ENCODE measurements at places on chromosomes 5 and 9. TPM values are rescaled to one million over a fixed set of nuclear protein-coding genes. Genes with fewer than 3 reads are reported as not detected.
A peak's percentile ranks its signal among the peaks of the same experiment; 100 is the strongest.

DNA sequence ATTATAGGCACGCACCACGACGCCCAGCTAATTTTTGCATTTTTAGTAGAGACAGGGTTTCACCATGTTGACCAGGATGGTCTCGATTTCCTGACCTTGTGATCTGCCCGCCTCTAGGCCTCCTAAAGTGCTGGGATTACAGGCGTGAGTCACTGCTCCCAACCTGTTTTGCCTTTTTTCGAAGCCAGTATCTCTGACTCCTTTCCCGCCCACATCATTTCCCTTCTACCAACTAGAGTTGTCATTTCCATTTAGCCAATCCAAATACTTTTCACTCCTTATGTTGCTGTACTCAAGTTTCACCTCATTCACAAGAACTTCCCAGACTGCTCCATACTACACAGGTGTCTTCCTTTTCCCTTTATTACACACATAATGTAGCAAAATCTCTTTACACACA is 502.6 kb upstream of the CDH6 start:
- H3K4me3 ChIP-seq: no peak overlapping the region
- H3K27ac ChIP-seq: no peak overlapping the region
- no peaks in the 10 kb centered on the region for H3K36me3 ChIP-seq

DNA sequence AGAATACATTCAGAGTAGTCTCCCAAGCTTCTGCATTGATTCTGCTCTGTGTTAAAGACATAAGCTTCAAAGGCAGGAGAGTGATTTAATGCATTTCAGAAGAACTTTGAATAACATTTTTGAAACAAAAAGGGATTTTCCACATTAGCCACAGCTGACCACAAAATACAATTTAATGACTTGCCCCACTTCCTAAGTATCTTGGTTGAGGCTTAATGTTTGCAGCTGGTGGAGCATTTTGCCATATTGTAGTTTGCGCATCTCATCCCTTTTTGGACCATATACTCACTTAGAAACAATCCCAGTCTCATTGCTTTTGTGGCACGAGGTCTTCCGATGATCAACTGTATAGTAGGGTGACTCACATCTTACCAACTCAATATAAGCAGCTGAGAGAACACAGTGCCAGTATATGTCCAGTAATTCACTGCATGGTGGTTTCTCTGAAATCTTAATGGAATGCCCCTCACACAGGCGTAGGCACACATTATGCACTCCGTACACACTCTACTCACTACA is 455.8 kb upstream of the PTGER4 start:
- no peak overlapping the region for H3K27ac ChIP-seq
- H3K36me3 ChIP-seq: no peaks in the 10 kb centered on the region
- H3K4me1 ChIP-seq: no peaks in the 10 kb centered on the region
- no peaks in the 10 kb centered on the region for H3K27me3 ChIP-seq

DNA sequence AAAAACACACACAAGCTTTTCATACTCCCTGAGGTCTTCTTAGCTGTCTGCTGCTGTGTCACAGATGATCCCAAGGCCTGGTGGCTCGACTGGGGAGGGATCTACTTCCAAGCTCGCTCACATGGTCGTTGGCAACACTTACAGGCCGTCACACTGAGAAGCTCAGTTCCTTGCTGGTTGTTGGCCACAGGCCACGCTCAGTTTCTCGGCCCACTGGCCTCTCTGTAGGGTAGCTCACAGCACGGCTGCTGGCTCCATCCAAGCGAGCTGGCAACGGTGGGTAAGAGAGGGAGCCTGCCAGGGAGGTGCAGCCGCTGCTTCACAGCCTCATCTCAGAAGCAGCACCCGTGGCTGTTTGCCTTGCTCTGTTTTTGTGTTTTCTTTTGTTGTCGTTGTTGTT is 43.8 kb upstream of the GFPT2 start:
- DNase-seq: no peak
- no peak overlapping the region for H3K27ac ChIP-seq
- no peaks in the 10 kb centered on the region for H3K4me1 ChIP-seq
- H3K36me3 ChIP-seq: no peaks in the 10 kb centered on the region
- H3K27me3 ChIP-seq: no peaks in the 10 kb centered on the region

DNA sequence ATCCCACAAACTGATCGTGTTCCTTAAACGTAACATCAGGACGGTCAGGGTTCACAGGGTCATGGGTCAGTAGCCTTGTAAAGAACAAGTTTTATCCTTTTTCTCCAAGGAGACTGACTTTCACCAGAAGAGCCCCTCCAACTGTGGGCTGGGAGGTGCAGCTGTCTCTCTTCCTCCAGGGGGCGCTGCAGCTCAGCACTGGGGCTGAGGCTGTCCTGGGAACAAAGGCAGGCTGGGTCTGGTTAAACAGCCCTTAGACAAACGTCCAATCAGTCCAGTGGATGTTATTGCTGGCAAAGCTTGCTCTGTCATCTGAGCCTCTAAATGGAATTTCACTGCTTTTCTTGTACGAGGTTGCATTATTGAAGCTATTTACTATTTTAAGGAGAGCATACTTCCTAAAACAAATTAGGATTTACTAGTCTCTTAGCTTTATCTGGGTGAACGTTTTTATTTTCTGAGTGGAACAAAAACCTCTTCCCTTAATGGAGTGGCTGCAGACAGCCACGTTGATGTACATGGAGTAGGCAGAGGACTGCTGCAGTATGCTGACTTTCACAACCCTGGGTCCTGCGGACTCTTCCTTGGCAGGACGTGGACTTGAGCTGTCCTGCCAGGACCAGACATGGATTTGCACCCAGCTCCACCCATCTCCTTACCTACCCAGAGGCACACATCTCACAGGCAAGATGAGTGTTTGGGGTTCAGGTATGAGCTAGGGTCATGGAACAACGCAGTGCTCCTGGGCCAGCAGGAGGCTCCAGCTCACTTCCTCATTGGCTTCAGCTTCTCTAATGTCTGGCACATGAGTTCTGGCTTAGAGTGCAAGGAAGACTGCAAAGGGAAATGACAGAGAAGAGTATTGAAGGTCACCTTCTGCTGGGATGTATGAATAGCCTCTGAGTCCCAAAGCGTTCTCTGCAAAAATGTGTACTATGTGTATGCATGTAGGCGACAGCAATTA is 7.8 kb downstream of the EXOSC2 start:
- peaks cover 9% of the 10 kb centered on the region for H3K4me1 ChIP-seq
- peaks cover 68% of the 10 kb centered on the region for H3K36me3 ChIP-seq
- no peak for DNase-seq
- H3K27ac ChIP-seq: peak overlapping the region; percentile 33

- H3K27ac ChIP-seq: no peak overlapping the region
- no peak for DNase-seq
- H3K4me3 ChIP-seq: no peak overlapping the region
- no peaks in the 10 kb centered on the region for H3K27me3 ChIP-seq
- H3K36me3 ChIP-seq: peaks cover 3% of the 10 kb centered on the region
- H3K4me1 ChIP-seq: peaks cover 12% of the 10 kb centered on the region
These were observed 38.3 kb downstream of the DNAJB5 start for GRCh38 chr9:35027860-35028259.

DNA sequence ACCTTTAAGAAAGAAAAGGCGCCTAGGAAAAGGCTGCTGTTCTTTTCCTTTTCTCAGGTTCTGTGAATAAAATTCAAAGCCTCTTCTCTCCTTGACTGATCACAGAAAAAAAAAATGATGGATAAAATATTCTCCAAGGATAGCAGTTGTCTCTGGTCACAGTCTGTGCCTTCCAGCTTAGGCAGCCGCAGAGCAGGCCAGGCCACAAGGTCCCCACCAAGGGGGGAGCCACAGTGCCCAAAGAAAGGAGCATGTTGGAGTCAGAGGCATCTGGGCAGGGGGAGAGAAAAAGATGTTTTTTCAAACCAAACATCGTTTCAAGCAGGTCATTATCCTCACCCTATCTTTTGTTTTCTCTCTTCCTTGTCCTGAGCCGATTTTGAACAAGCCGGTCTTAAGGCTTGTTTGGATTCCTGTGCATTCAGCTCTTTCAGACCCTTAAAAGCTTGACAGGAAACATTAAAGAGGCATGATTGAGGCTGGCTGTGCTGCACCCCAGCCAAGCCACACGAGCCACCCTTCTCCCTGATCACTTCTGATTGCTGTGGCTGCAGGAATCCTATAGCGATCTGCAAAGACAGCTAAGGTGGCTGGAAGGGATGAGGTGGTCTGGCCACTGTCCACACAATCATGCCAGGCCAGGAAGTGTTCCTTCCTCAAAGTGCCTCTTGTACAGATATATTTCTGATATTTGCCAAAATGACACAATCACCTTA is 284.6 kb upstream of the TLE4 start:
- H3K27me3 ChIP-seq: no peaks in the 10 kb centered on the region
- no peak overlapping the region for H3K27ac ChIP-seq
- DNase-seq: no peak
- H3K4me3 ChIP-seq: no peak overlapping the region
- H3K4me1 ChIP-seq: no peaks in the 10 kb centered on the region
- H3K36me3 ChIP-seq: no peaks in the 10 kb centered on the region

- no peaks in the 10 kb centered on the region for H3K4me1 ChIP-seq
- no peak overlapping the region for H3K4me3 ChIP-seq
- no peaks in the 10 kb centered on the region for H3K36me3 ChIP-seq
- H3K27ac ChIP-seq: no peak overlapping the region
- H3K27me3 ChIP-seq: no peaks in the 10 kb centered on the region
These were observed 190.2 kb downstream of the ASTN2 start for GRCh38 chr9:117224695-117225094.

DNA sequence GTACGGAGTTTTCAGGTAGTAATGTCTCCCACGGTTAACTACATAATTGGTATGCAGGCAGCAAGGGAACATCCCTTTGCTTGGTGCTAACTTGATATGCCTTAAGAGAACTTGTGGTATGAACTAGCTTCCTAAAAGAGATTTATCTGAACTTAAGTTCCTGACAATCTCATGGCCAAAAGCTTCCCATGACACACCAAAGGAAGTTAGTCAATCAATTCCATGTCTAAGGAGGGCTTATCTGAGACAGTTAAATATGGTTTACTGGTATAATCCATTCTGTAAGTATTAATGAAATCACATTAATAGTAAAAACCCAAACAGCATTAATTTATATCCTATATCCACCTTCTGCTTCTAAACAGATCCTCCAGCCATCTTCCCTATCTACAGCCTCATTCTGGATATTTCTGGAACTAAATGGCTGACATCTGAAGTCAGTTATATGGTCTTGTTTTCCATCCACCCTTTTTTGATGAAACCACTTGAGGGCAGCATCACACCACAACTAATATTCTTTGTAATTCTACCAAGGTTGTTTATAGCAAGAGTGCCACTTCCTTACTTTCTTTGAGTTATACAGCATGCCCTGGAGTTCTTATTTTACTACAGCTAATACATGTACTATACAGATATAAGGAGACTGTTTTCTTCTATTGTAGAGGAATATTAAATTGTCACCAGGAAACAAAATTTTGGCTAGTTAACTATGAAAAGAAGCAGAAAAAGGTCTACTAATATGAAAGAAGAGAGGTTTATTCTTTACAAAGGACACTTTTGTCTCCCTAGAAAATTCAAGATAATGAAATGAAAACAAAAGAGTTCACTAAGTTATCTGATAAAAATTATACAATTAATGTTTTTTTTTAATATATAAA is 34.7 kb downstream of the SHOC1 start:
- no peak for DNase-seq
- no peaks in the 10 kb centered on the region for H3K27me3 ChIP-seq
- H3K4me3 ChIP-seq: no peak overlapping the region
- H3K27ac ChIP-seq: peak overlapping the region; percentile 41
- no peaks in the 10 kb centered on the region for H3K36me3 ChIP-seq

DNA sequence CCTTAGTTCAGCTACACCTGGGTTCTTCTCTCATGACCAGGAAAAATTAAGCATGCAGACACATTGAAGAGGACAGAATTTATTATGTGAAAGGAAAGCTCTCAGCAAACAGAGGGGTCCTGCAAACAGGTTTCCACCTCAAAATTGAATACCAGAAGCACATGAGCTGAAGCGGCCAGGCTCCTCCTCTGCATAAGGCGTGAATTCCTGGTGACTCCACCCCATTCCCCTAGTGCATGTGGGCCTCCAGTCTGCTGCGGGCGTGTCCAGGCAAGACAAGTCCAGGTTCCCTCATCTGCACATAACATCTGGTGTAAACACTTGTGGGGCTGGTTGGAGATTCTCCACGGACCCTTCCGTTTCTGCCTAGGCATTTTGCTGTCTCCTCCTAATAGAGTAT is 1156.4 kb downstream of the FOXD4L5 start:
- no peaks in the 10 kb centered on the region for H3K36me3 ChIP-seq
- H3K4me1 ChIP-seq: no peaks in the 10 kb centered on the region
- no peaks in the 10 kb centered on the region for H3K27me3 ChIP-seq
- H3K27ac ChIP-seq: no peak overlapping the region
- DNase-seq: no peak
- no peak overlapping the region for H3K4me3 ChIP-seq

DNA sequence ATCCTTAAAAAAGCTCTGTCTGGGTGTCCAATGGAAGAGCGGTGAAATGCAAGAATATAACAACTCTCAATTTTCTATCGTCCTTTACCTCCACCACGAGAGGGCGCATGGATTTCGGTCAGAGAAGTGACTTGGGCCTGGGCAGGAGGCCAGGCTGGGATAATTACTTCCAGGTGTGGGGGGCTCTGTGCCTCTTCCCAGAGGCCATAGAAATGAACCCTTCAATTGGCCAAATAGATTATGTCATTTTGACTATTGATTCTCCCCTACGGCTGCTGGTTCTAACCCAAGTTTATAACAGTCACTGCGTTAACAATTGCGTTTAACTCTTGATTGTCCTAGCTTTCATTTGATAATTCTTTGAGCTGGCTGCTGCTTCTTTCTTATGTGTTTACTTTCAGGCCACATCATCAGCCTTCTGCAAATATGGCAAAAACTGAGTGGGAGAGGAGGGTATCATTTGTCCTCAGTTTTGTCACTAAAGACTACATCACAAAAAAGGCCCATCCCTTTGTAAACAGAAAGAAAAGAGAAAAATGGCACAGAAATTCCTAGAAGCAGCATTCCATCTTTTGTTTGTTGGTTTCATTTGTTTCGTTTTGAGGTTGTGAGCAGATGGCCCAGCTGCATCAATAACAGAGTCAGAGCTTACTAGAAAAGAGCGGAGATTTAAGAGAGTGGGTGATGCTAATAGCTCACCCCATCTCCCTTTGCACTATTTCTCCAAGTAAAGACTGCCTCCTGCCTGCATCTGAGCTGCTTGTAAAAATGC is 45.4 kb upstream of the ZFR start:
- H3K36me3 ChIP-seq: no peaks in the 10 kb centered on the region
- no peaks in the 10 kb centered on the region for H3K27me3 ChIP-seq
- H3K27ac ChIP-seq: peak overlapping the region; percentile 48
- no peaks in the 10 kb centered on the region for H3K4me1 ChIP-seq
- no peak overlapping the region for H3K4me3 ChIP-seq
- no peak for DNase-seq

DNA sequence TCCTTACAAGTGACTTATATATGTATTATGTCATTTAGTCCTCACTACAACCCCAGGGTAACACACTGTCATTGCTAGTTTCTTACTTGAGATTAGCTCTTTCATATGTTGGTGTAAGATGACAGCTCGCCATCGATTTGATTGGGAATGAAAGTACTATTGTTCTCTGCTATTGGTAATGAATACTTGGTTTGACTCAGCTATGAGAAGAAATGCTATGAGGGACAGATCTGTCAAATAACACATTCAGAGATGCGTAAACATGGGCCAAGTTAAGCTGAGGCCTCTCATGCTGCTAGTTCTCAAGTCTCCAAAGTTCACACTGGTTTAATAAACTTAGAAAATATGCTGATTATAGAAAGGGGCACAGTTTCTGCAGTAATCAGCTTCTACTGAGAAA is 142.7 kb downstream of the SGCD start:
- no peaks in the 10 kb centered on the region for H3K36me3 ChIP-seq
- peaks cover 3% of the 10 kb centered on the region for H3K4me1 ChIP-seq
- H3K27me3 ChIP-seq: no peaks in the 10 kb centered on the region

- no peak for DNase-seq
- no peaks in the 10 kb centered on the region for H3K4me1 ChIP-seq
- no peaks in the 10 kb centered on the region for H3K27me3 ChIP-seq
- H3K27ac ChIP-seq: no peak overlapping the region
- no peaks in the 10 kb centered on the region for H3K36me3 ChIP-seq
- H3K4me3 ChIP-seq: no peak overlapping the region
These were observed 172.2 kb downstream of the C5orf15 start for GRCh38 chr5:133796186-133796585.

GLRA1 gene
- not detected for total RNA-seq

CCNO gene
- total RNA-seq: not detected
